ENCODE measurements at places on chromosomes 12 and 14. TPM values are rescaled to one million over a fixed set of nuclear protein-coding genes. Genes with fewer than 3 reads are reported as not detected.

GRCh38 chr14:33668066-33668465 lies 282.8 kb downstream of the EGLN3 start:
- DNase-seq, result no peak

DNA sequence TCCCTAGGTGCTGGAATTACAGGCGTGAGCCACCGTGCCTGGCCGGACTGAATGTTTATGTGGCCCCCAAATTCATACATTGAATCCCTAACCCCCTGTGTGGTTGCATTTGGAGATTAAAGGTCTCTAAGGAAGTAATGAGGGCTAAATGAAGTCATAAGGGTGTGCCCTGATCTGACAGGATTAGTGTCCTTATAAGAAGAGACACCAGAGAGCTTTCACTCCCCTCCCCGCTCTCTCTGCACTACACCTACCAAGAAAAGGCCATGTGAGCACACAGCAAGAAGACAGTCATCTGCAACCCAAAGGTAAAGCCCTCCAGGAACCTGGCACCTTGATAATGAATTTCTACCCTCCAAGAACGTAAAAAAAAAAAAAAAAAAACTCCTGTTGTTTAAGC lies 212.1 kb upstream of the CAND1 start:
- no peak for DNase-seq

The TMCC3 gene
- total RNA-seq, result 2.3 TPM

- DNase-seq, result no peak
Observed at GRCh38 chr12:11953523-11953922, 117.2 kb upstream of the BCL2L14 start.

DNA sequence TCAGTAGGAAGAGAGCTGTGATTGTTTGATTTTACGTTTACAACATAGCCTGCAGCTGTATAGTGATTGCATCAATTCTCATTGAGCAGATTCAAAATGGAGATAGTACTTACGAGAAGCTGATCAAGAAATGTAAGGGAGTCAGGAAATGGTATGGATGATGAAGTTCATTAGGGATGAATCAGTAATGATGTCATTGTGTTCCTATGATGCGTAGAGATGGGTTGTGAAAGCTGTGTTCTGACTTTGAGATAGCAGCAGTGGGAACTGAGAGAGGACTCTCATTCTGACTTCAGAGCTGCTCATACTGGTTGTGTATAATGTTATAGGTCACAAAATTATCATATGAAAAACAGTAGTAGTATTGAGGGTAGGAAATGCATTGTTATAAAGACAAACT lies 44.0 kb downstream of the TTLL5 start:
- DNase-seq, result no peak

DNA sequence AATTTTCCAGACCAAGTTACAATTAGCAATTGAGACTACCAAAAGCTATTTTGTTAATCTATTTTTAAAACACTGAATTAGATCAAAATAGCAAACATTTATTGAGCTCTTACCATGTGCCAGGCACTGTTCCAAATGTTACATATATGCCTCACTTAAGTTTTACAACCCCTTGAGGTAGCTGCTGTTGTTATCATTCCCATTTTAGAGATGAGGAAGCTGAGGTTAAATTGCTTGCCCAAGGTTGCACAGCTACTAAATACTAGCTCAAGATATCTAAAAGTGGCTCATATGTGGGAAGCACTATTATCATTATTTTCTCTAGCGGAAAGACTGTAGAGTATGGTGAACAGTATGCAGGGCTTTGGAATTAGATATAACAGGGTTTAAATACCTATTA lies 19.5 kb upstream of the NAP1L1 start:
- DNase-seq, result no peak

- no peak for DNase-seq
Observed at GRCh38 chr12:86669010-86669409, 412.8 kb upstream of the MGAT4C start.

DNA sequence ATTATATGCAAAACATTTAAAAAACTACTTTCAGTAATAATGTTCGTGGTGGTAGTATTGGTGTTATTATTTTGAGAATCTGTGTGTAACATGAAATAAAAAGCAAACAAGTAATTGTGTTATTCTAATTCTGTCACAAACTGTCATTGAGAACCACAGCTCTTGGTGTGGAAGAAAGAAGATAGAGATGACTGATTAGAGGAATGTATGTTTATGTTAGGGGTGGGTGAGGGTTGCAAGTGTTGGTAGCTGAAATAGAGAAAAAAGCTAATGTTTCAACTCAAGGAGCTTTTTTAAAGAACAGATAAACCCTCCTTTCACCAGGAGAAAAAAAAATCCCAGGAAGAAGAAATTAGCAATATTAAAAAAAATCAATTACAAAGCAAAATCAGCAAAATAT lies 18.3 kb downstream of the DNM1L start:
- no peak for DNase-seq

GRCh38 chr12:78018171-78018910 lies 187.6 kb downstream of the NAV3 start:
- DNase-seq, result no peak

DNA sequence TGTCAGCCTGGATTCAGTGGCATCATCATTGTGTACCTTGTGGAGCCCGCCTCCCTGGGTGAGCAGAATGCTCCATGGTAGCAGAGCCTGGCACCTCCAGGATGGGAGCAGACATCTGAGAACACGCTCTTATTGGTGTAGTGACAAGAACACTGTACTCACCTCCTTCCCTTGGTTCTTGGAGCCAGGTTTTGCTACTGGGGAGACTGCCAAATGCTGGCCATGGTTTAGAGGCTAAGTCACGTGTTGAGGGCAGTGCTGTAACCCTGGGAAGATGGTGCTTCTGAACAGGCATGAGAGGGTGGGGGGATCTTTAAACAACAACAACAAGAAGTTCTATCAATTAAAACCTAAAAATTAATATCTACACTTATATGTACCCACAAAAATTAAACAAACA lies 47.6 kb upstream of the ASPG start:
- no peak for DNase-seq

The AQP5 gene
- total RNA-seq, result not detected

- DNase-seq, result no peak
Observed at GRCh38 chr14:33555710-33556350, 395.0 kb downstream of the EGLN3 start.

DNA sequence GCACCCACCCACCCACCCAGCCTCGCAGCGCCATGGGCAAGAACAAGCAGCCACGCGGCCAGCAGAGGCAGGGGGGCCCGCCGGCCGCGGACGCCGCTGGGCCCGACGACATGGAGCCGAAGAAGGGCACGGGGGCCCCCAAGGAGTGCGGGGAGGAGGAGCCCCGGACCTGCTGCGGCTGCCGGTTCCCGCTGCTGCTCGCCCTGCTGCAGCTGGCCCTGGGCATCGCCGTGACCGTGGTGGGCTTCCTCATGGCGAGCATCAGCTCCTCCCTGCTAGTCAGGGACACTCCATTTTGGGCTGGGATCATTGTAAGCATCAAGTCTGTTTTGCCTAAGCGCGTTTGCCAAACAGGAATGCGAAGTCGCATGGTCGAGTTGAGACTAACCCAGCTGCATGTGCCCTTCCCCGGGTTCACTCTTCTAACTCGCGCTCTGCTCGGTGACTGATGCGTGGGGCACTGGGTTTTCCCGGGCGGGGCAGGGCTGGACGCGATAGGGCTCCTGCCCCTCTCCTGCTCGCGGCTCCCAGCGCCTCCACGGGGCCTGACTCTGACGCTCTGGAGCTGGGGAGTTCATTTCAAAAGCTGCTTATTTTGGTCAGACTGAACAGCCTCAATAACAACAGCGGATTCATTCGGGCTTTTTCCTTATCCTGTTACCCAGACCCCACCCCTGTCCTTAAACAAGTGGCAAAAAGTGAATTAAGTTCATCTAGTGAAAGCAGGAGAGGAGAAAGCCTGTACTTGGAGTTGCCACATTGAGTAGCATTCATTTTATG lies 458 bp downstream of the SSPN start:
- peak; percentile 80 for DNase-seq

- peak; percentile 74 for DNase-seq
Observed at GRCh38 chr14:104319491-104320241, 181.3 kb downstream of the KIF26A start.

- no peak for DNase-seq
Observed at GRCh38 chr12:46553266-46553665, 180.7 kb upstream of the SLC38A2 start.

DNA sequence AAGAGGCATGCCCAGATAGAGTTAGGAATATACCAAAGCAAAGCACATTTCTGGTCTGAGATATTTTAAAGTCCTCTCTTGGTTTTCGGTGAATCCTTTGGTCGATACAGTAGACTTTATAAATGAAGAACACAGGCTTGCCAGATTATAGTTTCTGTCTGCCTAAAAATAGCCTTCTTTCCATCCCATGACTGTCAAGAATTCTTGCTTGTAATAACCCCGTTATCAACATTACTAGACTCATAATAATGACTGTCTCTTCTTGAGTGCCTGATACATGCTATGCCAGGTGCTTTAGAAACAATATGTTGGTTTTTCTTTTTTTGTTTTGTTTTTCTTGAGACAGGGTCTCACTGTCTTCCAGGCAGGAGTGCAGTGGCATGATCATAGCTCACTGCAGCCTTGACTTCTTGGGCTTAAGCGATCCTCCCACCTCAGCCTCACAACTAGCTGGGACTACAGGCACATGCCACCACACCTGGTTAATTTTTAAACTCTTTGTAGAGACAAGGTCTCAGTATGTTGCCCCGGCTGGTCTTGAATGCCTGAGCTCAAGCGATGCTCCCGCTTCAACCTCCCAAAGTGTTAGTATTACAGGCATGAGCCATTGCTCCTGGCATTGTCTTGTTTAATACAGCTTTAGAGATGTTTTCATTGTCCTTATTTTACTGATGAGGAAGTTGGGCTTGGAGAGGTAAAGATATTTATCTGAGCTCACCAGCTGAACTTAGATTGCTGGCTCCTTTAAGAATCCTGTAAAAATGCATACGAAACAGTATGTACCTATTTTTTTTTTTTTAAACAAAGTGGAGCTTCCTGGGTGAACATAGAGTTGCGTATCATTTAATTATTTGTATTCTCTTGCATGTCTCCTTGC lies 30.4 kb downstream of the CHST11 start:
- DNase-seq, result no peak

The SLC39A2 gene
- not detected for total RNA-seq

The FGF6 gene
- total RNA-seq, result not detected

- peak; percentile 75 for DNase-seq
Observed at GRCh38 chr12:2944401-2945047, 14.7 kb upstream of the TEAD4 start.

The IFI27L2 gene
- total RNA-seq, result 93.0 TPM

- DNase-seq, result no peak
Observed at GRCh38 chr14:23610815-23611289, 25.3 kb upstream of the DHRS2 start.

GRCh38 chr14:38197001-38197783 lies 10.5 kb upstream of the SSTR1 start:
- no peak for DNase-seq

- DNase-seq, result no peak
Observed at GRCh38 chr12:89863968-89864367, 155.3 kb upstream of the ATP2B1 start.

Measured in cardiac septum (tissue), 1 donor.